ENCODE measurements at places on chromosomes 4 and X. TPM values are rescaled to one million over a fixed set of nuclear protein-coding genes. Genes with fewer than 3 reads are reported as not detected.

GRCh38 chr4:155809835-155810234, 51.0 kb downstream of the GUCY1B1 start:
- H3K4me3 ChIP-seq: no peak overlapping the region
- H3K36me3 ChIP-seq: no peaks in the 10 kb centered on the region
- no peak for DNase-seq
- H3K27me3 ChIP-seq: no peaks in the 10 kb centered on the region

GRCh38 chrX:17052210-17052609, 105.8 kb downstream of the REPS2 start:
- no peak overlapping the region for H3K4me3 ChIP-seq
- H3K36me3 ChIP-seq: no peaks in the 10 kb centered on the region
- H3K27ac ChIP-seq: no peak overlapping the region
- H3K4me1 ChIP-seq: no peaks in the 10 kb centered on the region

- no peak overlapping the region for H3K4me3 ChIP-seq
- no peaks in the 10 kb centered on the region for H3K27me3 ChIP-seq
- no peaks in the 10 kb centered on the region for H3K4me1 ChIP-seq
Measured at GRCh38 chr4:174053895-174054294, 229.6 kb downstream of the FBXO8 start.

DNA sequence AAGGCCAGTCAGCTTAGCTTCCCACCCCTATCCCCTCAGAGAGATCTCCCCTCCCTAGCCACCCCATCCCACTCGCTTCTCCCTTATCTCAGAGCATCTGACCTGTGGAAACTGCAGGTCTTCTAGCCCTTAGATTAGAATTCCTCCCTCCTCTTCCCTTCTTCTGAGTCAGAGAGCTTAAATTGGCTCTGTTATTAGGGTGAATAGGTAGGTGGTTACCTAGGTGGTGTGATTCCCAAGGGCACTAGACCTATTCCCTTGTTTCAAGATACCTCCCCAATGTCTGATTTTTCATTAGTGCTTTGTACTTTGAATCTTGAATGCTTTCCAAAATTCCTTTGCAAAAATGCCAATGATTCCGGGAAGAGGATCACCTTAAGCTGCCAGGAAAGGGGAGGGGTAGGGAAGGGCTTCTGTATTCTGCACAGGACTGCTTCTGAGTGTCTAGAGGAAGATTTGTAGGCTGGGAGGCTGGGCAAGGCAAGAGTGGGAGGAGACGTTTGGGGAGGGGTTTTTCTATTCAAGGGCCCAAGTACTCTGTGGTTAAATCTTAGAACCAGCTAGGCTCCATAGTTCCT, 24.5 kb upstream of the MSN start:
- H3K27me3 ChIP-seq: no peaks in the 10 kb centered on the region
- no peaks in the 10 kb centered on the region for H3K36me3 ChIP-seq
- peaks cover 6% of the 10 kb centered on the region for H3K4me1 ChIP-seq
- peak; percentile 36 for DNase-seq

- H3K27me3 ChIP-seq: no peaks in the 10 kb centered on the region
- H3K27ac ChIP-seq: no peak overlapping the region
- H3K36me3 ChIP-seq: no peaks in the 10 kb centered on the region
- no peak overlapping the region for H3K4me3 ChIP-seq
- DNase-seq: no peak
- no peaks in the 10 kb centered on the region for H3K4me1 ChIP-seq
Measured at GRCh38 chr4:40289366-40290188, 45.6 kb upstream of the CHRNA9 start.

- H3K27ac ChIP-seq: no peak overlapping the region
- no peaks in the 10 kb centered on the region for H3K27me3 ChIP-seq
- H3K36me3 ChIP-seq: no peaks in the 10 kb centered on the region
- H3K4me1 ChIP-seq: no peaks in the 10 kb centered on the region
Measured at GRCh38 chr4:183436417-183436816, 8.0 kb upstream of the CDKN2AIP start.

DNA sequence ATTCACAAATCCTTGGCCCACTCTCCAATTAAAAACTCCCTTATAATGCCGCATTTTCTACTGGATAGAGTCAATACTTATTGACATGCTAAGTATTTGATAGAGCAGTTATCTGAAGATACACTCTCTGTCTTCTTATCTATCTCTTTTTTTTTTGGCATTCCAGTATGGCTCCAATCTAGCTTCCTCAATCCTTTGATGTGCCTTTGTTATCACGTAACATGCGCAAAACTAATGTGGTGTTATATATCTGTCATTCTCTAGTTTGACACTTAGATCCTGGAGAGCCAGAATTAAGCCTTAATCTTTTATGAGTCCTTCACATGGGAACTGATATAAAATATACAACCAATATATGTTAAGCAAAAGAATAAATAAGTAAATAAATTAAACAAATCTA, 54.7 kb downstream of the VSIG4 start:
- no peak overlapping the region for H3K4me3 ChIP-seq
- peaks cover 23% of the 10 kb centered on the region for H3K27me3 ChIP-seq
- DNase-seq: no peak
- H3K27ac ChIP-seq: no peak overlapping the region

- H3K27me3 ChIP-seq: no peaks in the 10 kb centered on the region
- no peak for DNase-seq
- H3K4me1 ChIP-seq: no peaks in the 10 kb centered on the region
Measured at GRCh38 chrX:97909245-97909644, 1025.5 kb downstream of the RPA4 start.

TASL gene
- 3.0 TPM for total RNA-seq

- no peaks in the 10 kb centered on the region for H3K4me1 ChIP-seq
- no peak for DNase-seq
- H3K4me3 ChIP-seq: no peak overlapping the region
- no peaks in the 10 kb centered on the region for H3K27me3 ChIP-seq
- no peak overlapping the region for H3K27ac ChIP-seq
Measured at GRCh38 chrX:9651737-9652136, 113.9 kb downstream of the GPR143 start.

GRCh38 chr4:118081434-118081833, 47.1 kb downstream of the NDST3 start:
- no peaks in the 10 kb centered on the region for H3K36me3 ChIP-seq
- no peak overlapping the region for H3K4me3 ChIP-seq
- no peak overlapping the region for H3K27ac ChIP-seq
- H3K4me1 ChIP-seq: no peaks in the 10 kb centered on the region

DNA sequence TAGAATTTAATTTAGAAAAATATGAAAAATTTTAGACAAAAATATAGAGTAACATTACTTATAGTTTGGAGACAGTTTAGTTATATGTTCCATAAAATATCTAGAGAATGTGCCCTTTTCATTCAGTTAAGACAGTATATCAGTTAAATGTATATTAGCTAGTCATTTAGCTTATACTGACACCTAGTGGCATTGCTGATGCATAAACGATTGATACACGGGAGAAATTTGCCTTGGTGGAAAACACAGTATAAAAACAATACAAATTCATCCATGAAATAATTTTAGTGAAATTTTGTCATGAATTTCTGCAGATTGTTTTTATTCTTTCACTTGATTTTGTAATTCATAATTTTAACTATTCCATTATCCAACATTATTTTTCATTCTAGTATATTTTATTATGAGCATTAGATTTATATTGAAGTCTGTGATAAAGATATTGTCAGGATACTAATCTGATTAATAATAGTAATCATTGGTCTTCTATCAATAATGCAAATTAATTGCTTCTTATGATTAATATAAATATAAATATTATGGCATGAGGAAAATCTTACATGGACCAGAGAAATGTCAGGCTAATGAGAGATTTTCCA, 219.0 kb downstream of the TLL1 start:
- H3K27ac ChIP-seq: no peak overlapping the region
- DNase-seq: no peak
- H3K27me3 ChIP-seq: no peaks in the 10 kb centered on the region
- no peak overlapping the region for H3K4me3 ChIP-seq

DNA sequence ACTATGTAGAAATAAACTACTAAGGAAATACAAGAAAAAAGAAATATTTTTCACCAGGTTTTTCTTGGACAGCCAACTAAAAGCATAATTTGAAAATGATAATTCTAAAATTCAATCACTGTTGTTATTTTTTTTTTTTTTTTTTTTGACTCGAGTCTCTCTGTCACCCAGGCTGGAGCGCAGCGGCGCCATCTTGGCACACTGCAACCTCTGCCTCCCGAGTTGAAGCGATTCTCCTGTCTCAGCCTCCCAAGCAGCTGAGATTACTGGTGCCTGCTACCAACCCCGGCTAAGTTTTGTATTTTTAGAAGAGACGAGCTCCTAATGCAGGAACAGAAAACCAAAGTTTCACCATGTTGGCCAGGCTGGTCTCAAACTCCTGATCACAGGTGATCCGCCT, 122.3 kb upstream of the UGT8 start:
- no peaks in the 10 kb centered on the region for H3K4me1 ChIP-seq
- no peak overlapping the region for H3K27ac ChIP-seq
- H3K36me3 ChIP-seq: no peaks in the 10 kb centered on the region
- no peaks in the 10 kb centered on the region for H3K27me3 ChIP-seq
- H3K4me3 ChIP-seq: no peak overlapping the region

DNA sequence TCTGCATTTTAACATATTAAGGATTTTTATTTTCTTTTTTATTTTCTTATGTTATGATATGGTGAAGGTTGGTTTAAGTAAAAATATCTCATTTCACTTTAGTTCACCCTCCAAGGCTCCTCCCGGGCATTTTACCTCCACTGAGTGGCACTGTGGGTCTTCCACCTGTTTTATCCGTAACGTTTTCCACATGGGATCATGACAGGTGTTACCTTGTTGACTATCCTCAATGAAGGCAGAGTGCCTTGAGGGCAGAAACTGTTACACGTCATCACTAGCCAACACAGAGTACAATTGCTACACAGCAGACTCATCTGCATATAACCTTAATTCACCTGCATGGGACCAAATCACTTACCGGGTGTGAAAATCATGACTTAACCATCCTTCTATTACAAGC, 105.8 kb downstream of the GEMIN8 start:
- no peaks in the 10 kb centered on the region for H3K4me1 ChIP-seq
- no peaks in the 10 kb centered on the region for H3K27me3 ChIP-seq
- H3K4me3 ChIP-seq: no peak overlapping the region
- no peaks in the 10 kb centered on the region for H3K36me3 ChIP-seq
- DNase-seq: no peak

LARP7 gene
- total RNA-seq: 27.7 TPM

- DNase-seq: no peak
- H3K4me3 ChIP-seq: no peak overlapping the region
- no peaks in the 10 kb centered on the region for H3K4me1 ChIP-seq
Measured at GRCh38 chr4:61996943-61997342, 796.8 kb downstream of the ADGRL3 start.

DNA sequence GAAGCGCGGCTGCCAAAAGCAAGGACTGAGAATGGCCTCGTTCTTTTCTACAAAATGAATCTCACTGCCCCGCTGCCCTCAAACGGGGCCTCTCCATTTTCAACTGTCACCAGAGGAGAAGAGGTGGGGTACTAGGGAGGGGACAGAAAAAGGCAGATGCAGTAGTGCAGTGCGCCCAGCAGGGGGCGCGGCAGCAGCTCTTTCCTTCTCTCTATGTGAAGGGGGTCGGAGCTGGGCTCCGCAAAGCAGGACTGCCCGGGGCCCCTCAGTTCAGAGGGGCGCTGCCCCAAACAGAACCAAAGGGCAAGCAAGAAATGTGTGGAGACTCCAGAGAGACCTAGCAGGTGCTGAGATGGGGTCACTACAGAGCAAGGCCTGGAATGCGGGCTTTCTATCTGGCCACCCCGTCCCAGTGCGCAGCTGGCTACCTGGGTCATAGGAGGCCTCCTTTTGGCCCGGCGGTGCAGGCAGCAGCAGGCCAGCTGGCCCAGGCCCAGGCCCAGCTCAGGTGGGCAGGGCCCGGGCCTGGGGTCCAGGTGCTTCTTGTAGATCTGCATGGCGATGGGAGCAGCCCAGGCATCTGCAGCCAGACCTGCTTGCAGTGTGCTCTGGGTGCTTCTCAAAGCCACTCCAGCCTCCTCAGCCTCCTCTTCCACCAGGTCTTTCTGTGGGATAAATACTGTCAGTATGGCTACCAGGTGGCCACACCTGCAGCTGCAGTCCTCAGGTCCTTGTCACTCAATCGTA, 5.9 kb downstream of the IRAK1 start:
- no peak overlapping the region for H3K27ac ChIP-seq
- H3K36me3 ChIP-seq: no peaks in the 10 kb centered on the region
- no peaks in the 10 kb centered on the region for H3K27me3 ChIP-seq
- peaks cover 47% of the 10 kb centered on the region for H3K4me1 ChIP-seq
- peak; percentile 62 for DNase-seq

GRCh38 chr4:102624505-102624904, 123.3 kb downstream of the NFKB1 start:
- H3K36me3 ChIP-seq: no peaks in the 10 kb centered on the region
- no peak overlapping the region for H3K4me3 ChIP-seq
- DNase-seq: no peak
- no peaks in the 10 kb centered on the region for H3K27me3 ChIP-seq
- peaks cover 5% of the 10 kb centered on the region for H3K4me1 ChIP-seq
- H3K27ac ChIP-seq: no peak overlapping the region

NPY5R gene
- not detected for total RNA-seq

PLK4 gene
- 4.7 TPM for total RNA-seq

GRCh38 chrX:46407753-46408130, 137.5 kb downstream of the ZNF674 start:
- no peak overlapping the region for H3K4me3 ChIP-seq
- H3K27ac ChIP-seq: no peak overlapping the region
- H3K4me1 ChIP-seq: no peaks in the 10 kb centered on the region
- H3K27me3 ChIP-seq: no peaks in the 10 kb centered on the region
- no peak for DNase-seq

GRCh38 chr4:136319789-136320464, 1212.4 kb downstream of the PCDH18 start:
- H3K27me3 ChIP-seq: no peaks in the 10 kb centered on the region

LRBA gene
- 46.1 TPM for total RNA-seq

DNA sequence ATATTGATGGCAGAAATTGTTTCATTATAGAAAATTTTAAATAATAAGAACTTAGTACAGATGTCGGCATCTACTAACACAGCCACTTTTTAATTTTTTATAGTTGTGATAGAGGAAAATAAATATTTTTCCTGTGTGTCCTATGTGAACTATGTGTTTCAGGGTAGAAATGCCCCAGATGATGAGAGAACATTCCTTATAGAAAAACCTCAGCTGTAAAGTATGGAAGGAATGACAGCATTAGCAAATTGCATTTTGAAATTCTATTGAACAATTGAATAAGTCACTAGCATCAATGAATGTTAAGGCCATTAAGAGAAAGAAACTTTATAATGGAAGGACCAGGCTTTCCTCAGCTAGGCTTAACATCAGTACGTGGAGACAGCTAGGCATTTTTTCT, 149.2 kb downstream of the CFAP299 start:
- no peak for DNase-seq
- no peak overlapping the region for H3K27ac ChIP-seq
- no peak overlapping the region for H3K4me3 ChIP-seq
- H3K4me1 ChIP-seq: no peaks in the 10 kb centered on the region

TLR2 gene
- 77.7 TPM for total RNA-seq

- H3K27me3 ChIP-seq: no peaks in the 10 kb centered on the region
- no peak overlapping the region for H3K4me3 ChIP-seq
- H3K4me1 ChIP-seq: peaks cover 25% of the 10 kb centered on the region
- no peak for DNase-seq
- no peak overlapping the region for H3K27ac ChIP-seq
Measured at GRCh38 chr4:185728893-185729292, 83.1 kb downstream of the SORBS2 start.

- H3K27me3 ChIP-seq: no peaks in the 10 kb centered on the region
- H3K4me1 ChIP-seq: no peaks in the 10 kb centered on the region
- no peaks in the 10 kb centered on the region for H3K36me3 ChIP-seq
- no peak overlapping the region for H3K4me3 ChIP-seq
- H3K27ac ChIP-seq: no peak overlapping the region
Measured at GRCh38 chr4:39855909-39856512, 121.7 kb downstream of the PDS5A start.

ESX1 gene
- not detected for total RNA-seq

- H3K4me3 ChIP-seq: peak overlapping the region; percentile 9
- peaks cover 7% of the 10 kb centered on the region for H3K27me3 ChIP-seq
- H3K36me3 ChIP-seq: no peaks in the 10 kb centered on the region
Measured at GRCh38 chr4:1569461-1570151, 114.5 kb downstream of the FAM53A start.
